ENCODE measurements at places on chromosomes 2 and 18.
A peak's percentile ranks its signal among the peaks of the same experiment; 100 is the strongest.

GRCh38 chr2:127106457-127106990 is 430 bp downstream of the BIN1 start:
- DNase-seq = peak; percentile 67

DNA sequence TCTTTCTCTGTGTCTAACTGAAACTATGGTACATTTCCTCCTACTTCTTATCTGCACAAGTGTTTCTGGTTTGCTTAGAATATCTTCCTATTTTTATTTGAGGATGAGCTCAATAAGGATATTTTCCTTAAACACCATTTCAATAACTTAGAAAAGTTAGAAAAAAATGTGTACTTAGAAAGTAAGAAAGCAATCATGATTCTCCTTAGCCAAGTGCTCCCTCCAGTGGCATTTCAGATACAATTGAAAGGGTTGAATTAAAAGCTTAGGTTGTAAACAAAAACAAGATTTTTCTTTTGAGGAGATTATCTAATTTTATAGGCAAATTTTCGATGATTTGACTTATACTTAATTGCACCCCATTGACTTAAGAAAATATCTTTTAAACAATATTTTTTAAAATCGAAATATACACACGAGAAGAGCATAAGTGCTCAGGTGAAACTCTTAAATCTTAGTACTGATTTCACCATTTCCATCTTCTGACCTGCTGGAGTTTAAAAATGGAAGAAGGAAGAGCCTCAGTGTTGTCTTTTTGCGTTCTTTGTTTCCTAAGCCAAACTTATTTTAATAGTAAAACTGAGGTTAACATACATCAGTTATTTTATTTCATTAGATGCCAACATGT is 26.9 kb downstream of the C18orf63 start:
- DNase-seq = no peak

DNA sequence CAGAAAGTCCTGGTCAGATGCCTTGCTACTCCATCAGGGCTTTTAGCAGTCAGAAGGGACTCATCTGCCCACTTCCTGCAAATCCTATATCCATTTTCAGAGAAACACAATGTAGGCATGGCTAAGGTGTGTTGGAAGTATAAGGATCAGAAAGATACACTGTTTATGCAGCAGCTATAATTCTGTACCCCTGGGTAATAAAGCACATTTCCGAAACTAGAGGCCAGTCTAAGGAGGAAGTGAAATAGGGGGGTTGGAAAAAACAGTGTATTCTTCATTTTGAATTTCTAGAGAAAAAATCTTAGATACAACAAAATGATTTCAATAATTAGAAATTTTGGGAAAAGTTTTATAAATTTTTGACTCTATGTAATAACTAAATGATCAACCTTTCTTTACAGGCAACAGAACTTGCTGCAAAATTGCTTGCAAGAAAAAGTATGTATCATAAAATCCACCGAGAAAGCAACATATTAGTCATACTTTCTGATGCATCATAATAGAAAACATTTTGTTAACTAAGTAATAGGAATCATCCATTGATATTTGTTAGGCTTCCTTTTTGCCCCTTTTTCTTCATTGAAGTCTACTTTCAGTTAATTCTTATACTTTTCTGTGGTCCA is 47.4 kb downstream of the FSIP2 start:
- peak; percentile 5 for DNase-seq

GRCh38 chr2:240538031-240538780 is 19.6 kb downstream of the ANKMY1 start:
- DNase-seq = no peak

DNA sequence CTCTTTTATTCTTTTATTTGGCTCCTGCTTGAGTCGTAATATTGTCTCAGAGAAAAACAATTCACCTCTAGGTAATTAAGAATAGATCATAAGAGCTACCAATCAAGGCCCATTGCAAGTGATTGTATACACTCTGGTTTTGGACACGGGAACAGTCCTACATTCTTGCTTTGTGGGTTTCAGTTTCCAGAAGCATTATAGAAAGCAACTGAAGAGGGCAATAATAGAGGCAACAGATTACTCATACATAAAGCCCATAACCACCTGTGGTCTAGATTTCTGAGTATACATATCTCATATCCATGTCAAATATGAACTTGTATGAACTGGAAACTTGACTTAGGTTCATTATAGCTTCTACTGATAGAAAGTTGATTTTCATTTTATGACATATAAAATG is 65.4 kb downstream of the DIS3L2 start:
- peak; percentile 64 for DNase-seq
